ENCODE measurements at places on chromosomes 4 and X.

DNA sequence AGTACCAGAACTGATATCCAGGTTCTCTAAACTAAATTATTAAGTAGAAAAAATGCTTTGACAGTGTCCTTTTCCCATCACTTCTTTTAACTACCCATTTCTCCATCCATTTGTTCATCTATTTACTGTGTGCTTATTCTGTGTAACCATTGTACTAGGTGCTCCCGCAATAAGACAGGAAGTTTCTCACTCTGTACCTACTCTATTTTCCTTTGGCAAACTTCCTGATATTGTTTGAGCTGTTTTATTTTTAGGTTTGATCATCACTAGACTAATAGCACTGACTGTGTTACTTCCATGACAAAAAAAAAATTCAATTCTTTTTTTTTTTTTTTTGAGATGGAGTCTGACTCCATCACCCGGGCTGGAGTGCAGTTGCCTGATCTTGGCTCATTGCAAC lies 102.5 kb upstream of the CASK start:
- DNase-seq: no peak

GRCh38 chr4:43041632-43042031 lies 149.1 kb downstream of the GRXCR1 start:
- no peak for DNase-seq

GRCh38 chr4:151420250-151420807 lies 11.4 kb downstream of the FHIP1A start:
- DNase-seq: no peak

DNA sequence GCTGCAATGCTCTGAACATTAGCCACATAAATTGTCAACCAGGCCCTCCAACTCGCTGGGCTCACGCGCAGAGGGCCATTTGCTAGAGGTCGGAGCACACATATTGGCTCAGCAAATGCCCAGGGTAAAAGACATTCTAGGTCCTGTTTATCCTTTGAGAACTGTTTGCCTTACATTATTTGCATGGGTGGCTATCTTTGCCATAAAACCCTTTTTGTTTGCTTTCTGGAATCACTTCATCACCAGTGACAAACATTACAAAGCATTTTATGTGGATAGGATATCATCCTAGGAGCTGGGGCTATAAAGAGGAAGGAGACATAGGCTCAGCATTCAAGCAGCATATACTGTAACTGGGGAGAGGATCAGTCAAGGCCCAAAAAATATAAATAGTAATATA lies 149.2 kb upstream of the RAI2 start:
- DNase-seq: no peak

- DNase-seq: no peak
Measured at GRCh38 chr4:16544251-16544721, 318.0 kb upstream of the TAPT1 start.

DNA sequence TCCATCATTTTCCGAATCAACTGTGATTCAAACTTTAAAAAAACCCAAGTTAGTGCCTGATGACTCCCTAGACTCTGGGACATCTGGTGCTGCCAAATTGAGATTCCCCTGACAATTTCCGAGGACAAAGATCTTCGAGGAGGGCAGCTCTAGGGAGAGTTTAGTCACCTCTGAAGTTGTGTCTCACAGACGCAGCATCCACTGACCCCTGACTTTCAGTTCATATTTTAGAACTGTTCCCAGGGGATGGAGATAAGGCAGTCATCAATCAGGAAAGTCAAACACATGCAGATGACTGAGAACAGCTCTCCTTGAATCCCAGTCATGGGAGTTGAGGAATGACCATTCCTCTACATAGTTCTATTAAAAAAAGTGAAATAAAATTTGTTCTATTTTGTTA lies 643.9 kb downstream of the TRIML1 start:
- no peak for DNase-seq

DNA sequence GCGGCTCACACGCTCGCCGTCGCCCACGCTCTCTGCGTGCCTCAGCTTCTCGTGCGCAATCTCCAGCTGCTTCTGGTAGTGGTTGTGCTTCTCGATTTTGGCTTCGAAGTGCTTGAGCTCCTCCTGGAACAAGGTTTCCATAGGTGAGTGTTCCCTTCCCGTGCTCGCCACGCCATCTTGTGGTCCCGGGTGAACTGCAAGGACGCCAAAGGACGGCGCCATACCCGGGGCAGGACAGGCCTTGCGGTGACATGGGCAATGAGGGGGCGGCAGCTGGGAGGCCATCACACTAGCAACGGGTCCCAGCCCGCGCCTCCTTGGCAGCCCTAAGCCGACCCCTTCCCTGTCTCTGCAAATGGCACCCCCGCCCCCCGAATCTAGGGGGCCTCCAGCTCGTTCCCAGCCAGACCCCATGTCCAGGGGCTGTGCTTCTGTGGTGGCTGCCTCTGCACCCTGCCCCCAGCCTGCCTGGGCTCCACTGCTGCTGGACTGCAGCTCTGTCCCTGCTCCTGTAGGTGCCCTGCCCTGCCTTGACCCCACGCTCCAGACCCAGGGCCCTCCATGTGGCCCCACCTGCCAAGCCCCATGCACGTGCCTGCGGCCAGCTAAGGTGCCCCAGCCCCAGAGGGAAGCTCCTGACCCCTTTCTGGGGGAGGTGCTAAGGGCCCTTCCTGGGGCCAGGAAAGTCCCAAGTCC lies 17.3 kb downstream of the LRPAP1 start:
- no peak for DNase-seq

Measured in retinal pigment epithelial cell (primary cell).